ENCODE measurements at places on chromosomes 16 and 17.

- DNase-seq, result no peak
Observed at GRCh38 chr16:30839523-30840227, 52.7 kb upstream of the ZNF629 start.

- DNase-seq, result peak; percentile 13
Observed at GRCh38 chr17:4480929-4481898, 17.5 kb upstream of the SPNS2 start.

DNA sequence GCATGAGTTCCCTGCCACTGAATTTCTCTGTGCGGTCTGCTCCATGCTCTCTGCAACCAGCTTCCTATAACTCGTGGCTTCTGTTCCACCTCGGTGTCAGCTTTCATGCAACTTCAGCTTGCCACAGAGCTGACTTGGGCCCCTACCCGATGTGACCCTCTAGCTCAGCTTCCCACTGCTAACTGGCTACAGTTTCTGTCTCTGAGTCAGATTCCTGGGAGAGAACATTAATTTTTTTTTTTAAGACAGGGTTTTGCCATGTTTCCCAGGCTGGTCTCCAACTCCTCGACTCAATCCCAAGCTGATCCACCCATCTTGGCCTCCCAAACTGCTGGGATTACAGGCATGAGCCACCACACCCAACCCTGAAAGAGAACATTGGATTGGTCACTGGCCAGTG lies 35.5 kb upstream of the PSMD7 start:
- no peak for DNase-seq

- DNase-seq, result no peak
Observed at GRCh38 chr17:63398680-63399079, 47.4 kb downstream of the CYB561 start.

DNA sequence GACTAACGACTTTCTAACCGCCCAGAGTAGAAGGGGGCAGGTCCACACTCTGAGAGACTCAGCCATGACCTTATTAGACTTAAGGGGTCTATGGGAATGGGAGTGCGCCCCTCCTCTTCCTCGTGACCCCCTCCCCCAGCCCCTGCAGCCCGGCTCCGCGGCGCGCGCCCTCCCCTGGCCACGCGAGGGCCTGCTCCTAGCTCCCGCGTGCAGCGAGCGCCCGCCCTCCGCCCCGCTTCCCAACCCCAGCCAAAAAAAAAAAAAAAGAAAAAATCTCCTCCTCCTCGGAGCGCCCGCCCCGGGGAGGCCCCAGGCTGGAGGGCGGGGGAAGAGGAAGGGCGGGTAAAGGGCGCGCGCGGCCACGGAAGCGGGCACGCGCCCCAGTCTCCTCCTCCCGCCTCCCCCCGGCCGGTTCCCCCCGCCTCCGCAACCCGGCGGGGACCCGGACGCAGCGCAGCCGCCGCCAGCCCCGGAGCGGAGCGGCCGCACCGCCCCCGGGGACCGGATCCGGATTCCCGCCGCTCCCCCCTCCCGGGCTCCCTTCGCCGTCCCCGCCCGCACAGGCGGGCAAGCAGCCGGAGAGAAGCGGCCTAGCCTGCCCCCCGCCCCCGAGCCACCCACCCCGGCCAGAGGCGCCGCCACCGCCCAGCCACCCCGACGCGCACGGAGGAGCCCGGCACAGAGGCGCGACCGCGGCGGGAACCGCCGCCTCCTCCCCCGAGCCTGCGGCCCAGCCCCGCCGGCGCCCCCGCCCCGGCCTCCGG lies 949 bp downstream of the UBTF start:
- peak; percentile 86 for DNase-seq

GRCh38 chr17:15278380-15278779 lies 13.3 kb upstream of the PMP22 start:
- no peak for DNase-seq

DNA sequence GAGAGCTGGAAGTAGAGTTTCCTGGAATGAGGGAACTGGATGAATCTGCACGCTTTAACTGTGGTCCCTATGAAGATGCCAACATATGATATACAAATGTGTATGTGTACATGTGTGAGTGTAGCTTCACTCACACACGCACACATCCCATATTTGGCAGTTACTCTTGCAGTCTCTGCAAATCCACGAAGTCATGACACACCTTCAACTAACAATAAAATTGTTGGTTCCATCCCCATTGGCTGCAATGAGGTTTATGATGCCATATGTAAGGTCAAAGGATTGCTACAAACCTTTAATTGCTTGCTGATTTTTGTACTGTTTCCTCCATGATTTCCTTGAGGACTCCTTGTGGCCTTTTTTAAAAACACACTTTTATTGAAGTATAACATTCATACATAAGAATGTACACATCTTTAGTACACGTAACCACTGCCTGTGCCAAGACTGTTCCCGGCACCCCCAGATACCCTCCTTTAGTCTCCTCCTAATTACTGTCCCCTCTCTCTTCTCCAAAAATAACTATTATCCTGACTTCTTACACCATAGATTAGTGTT lies 22.0 kb downstream of the MYO1D start:
- DNase-seq, result no peak

- DNase-seq, result no peak
Observed at GRCh38 chr16:57611181-57611580, 17.2 kb upstream of the ADGRG1 start.

DNA sequence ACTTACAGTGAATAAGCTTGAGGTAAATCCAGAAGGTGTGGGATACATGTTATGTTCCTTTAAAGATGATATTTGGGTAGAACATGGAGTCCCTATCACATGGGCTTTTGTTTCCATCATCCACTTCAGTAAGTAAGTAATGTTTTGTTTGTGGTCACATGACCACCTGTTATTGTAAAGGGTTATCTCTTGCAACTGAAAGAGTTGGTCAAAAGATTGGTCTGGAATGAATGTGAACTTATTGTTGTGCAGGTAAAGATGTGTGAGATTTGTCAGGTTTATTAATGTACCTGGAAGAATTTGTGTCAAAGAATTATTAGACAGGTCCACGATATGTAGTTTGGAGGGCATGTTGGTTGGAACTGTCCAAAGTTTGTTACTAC lies 1.6 kb downstream of the OMG start:
- DNase-seq, result no peak

DNA sequence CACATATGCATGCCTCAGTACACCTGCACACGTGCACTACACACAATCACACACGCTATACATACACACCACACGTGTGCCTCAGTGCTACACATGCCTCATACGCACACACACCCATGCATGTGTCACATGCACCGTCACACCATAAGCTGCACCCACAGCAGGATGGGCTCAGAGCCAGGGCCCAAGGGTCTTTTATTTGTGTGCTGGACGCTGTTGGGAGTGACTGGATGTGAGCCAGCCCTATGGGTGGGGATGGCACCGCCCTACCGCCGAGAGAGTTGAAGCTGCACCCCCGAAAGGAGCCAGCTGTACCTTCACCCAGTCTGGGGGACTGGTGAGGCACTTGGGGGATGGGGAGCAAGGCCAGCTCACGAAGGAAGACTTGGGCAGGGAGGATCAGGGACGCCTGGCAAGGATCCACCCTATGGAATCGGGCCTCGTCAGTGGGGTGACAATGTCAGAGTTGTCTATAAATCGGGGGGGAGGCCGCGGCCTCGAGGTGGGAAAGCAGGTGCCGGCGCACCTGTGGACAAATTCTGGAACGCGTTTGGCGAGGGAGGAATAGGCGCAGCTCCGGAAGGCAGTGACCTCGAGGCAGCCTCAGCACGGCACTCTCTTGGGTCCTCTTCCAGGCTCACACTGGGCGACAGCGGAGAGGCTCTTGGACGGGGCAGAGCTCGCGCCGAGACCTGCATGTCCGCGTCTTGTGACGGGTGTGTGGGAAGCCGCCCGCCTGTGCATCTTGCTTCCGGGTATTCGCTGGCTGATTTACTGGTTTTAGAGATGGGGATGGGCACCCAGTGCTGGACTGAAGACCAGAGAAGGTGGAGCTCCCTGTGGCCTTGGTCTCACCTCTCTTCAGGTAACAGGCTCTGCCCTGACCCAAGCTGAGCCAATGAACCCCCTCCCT lies 7.3 kb downstream of the RGS11 start:
- no peak for DNase-seq

DNA sequence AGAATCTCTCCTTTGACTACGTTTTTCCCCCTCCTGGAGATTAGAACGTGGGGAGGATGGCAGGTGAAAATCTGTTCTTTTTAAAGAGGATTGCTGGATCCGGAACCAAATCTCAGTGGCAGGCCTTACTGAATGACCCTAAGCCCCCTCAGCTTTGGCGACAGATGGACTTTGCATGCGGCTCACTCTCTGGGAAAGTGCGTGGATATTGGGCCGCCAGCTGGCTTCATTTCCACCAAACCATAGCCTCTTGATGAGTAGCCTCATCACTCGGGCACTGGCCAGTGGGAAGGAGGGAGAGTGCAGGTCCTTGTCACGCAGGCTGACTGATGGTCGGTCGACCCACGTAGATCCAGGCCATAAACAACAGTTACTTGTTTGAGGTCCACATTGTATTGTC lies 31.3 kb upstream of the CCDC182 start:
- no peak for DNase-seq
